Left colon (tissue), 2 donors: ENCODE measurements at places on chromosomes 12 and 14.

GRCh38 chr14:94295360-94296180 lies 2.5 kb upstream of the SERPINA10 start:
- DNase-seq = no peak

- no peak for DNase-seq
Measured at GRCh38 chr12:127294651-127295210, 972.2 kb upstream of the TMEM132C start.

- no peak for DNase-seq
Measured at GRCh38 chr14:91396013-91396660, 21.5 kb downstream of the CCDC88C start.

- no peak for DNase-seq
Measured at GRCh38 chr12:122322501-122322900, 56.2 kb upstream of the VPS33A start.

DNA sequence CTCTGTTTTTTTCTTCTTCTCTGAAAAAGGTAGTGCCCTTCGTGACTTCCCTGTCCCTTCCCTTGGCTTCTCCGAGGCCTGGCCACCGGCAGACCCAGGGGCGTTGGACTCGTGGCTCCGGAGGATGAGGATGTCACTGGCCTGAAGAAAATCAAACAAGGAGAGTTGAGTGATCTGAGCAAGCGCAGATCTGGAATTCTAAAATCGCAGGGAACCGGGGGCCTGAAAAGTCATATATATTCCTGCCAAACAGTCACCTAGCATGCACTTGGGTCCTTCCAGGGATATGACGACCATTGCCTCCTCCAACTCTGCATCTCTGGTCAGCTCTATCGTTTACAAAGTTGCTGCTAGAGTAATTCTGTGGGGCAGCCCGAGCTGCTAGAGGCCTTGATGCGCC lies 5.2 kb upstream of the PNMA1 start:
- DNase-seq = no peak

DNA sequence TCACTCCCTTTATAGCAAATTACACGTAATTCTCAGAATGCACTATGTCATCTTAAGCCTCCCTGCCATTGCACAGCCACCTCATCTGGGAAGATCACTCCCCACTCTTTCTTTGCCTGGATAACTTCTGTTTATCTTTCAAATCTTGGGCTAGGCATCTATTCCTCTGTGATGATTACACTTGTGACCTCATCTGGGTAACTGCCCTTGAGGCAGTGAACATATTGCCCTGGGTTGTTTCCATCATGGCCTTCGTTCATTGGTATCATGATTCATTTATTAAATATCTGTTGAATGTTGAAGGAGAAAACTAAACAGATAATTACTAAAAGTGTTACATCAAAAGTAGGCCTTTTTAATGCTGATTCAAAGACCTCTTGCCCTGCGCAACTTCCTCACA lies 26.2 kb upstream of the PDE3A start:
- DNase-seq = no peak

GRCh38 chr12:18979401-18980126 lies 150.0 kb upstream of the PLEKHA5 start:
- no peak for DNase-seq

GRCh38 chr12:6606331-6607131 lies 648 bp downstream of the CHD4 start:
- peak; percentile 79 for DNase-seq

DNA sequence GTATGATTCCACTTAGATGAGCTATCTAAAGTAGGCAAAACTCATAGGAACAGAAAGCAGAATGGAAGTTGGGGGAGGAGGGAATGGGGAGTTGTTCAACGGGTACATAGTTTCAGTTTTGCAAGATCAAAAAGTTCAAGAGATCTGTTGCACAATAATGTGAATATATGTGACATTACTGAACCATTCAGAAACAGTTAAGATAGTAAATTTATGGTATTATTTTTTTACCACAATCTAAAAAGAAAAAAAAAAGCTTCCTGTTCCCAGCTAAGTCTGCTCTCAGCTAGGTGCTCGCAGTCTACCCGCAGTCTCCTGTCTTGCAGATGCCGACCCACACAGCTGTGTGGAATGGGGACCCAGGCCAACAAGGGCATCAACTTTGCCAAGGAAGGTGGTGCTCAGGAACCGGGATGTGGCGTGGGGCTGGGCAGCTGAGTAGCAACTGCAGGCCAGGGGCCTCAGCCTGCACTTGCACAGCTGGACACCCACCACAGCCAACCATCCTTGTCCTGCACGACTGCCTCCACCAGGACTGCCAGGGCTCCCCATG lies 15.3 kb upstream of the ANO6 start:
- no peak for DNase-seq

DNA sequence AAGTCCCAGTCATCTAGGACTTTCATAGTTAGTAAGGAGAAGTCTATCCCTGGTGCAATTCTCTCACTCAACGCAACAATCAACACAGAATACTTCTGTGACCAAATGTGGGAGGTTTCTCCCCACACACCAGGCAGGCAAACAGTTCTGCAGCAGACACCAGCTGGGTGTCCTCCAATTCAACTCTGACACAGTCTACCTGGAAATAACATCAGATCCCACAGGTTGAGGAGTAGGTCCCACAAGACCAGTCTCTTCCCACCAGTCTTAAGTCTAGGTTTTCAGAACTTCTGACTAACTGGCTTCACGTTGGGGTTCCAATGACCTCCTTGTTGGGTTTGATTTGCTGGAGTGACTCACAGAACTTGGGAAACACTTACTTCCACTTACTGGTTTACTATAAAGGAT lies 14.8 kb downstream of the ACOT6 start:
- no peak for DNase-seq

GRCh38 chr12:116520801-116521471 lies 38.2 kb upstream of the MAP1LC3B2 start:
- no peak for DNase-seq
